Cortex of kidney (tissue), 1 donor: ENCODE measurements at places on chromosomes 2 and 18.

DNA sequence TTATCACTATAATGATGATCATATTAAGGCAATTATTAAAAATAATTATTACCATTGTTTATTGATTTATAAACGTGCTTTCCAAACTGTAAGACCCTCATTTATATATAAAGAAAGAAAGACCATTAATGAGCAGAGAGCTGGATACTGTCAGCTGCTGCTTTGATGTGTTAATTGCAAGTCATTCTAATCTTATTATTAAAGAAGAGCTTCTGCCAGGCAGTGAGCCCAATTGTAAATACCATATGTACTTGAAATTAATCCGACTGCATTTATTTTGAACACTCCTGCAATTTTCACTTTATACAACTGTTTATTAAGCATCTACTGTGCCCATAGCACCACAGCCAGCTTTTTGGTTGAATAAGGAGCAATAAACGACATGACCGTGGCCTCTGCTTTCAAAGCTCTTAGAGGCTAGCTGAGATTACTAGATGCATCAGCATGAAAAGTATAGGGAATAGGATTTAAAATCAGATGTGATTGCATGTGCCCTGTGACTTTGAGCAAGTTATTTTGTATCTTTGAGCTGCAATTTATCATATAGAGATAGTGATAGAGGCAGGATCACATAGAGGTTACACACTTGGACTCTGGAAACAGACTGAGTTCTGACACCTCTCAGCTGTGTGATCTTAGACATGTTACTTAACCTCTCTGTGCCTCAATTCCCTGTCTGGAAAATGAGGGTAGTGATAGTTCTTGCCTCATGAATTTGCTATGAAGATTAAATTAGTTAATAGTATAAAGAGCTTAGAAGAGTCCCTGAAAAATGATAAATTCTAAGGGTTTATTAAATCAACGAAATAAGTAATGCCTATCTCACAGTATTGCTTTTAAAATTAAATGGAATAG is 83.4 kb downstream of the MYCN start:
- DNase-seq = no peak

GRCh38 chr2:17877811-17878280 is 621 bp upstream of the KCNS3 start:
- no peak for DNase-seq

DNA sequence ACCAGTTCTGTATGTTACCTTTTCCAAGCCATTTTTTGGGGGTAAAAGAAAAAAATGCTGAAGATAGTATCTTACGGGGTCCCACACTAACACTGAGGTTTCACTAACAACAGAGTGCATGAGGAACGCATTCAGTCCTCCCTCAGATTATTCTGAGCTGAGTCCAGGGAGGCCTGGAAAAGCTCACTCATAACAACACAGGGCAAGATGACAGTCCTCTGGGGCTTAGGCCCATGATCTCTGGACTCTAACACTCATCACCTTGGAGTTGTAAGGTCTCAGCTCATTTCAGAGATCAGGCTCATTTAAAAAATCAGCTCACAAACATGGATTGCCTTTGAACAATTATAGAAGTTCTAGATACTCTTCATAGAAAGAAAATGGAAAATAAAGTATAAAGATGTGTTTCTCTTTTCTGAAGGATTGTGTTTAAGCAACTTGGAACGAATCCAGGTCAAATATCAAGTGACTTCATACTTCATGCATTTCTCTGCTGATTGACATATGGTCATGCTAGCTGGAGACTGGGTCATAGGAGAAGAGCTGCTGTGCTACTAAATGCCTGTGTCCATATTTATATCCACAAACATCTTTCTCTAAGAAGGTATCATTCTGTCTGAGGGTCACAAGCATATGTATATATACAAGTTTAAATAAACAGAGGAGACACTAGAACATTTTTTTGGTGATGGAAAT is 265.8 kb downstream of the ALK start:
- DNase-seq = no peak

GRCh38 chr2:84556190-84556589 is 39.9 kb downstream of the DNAH6 start:
- DNase-seq = no peak

GRCh38 chr2:30732376-30732775 is 74.9 kb downstream of the CAPN13 start:
- no peak for DNase-seq

DNA sequence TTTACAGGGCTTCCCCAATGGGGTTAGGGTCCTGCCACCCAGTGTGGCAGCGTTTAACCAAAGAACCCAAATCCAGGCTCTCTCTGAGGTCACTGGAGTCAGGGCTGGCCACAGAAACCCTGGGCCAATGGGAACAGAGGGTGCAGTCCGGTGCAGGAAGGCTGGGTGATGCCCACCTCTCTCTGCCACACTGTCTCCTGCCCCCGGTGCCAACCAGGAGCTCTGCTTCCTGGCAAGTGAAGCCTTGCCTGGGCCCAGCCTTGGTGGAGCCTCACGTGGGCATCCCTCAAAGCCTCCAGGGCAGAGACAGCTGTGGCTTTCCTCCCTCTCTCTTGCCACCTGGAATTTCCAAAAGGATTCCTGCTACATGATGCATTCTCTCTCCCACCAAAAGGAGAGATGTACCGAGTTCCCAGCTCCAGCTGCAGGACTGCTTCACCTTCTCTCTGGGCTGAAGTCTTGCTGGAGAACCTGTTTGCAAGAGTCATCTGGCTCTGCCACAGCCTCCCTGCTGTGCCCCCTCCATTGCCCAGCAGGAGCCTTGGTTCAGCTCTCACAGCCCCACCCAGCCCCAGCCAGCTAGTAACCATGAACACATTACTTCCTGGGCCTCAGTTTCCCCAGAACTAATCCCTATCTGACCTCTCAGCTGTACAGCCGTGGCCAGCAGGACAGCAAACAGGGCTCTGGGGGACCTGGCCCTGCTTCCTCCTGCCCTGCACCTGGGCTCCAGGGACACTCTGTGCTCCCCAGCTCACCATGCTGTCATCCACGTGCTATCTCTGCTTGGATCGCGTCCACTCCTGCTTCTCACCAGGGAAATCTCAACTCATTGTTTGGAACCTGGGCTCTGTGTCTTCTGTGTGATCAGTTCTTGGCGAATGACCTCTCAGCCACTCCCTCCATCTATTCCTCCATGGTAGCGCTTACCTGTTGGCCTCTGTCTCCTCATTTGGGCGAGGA is 43.4 kb downstream of the KCNF1 start:
- DNase-seq = no peak

- DNase-seq = no peak
Measured at GRCh38 chr2:4336864-4337263, 633.5 kb downstream of the DCDC2C start.

- no peak for DNase-seq
Measured at GRCh38 chr2:33358878-33359277, 117.6 kb upstream of the RASGRP3 start.

DNA sequence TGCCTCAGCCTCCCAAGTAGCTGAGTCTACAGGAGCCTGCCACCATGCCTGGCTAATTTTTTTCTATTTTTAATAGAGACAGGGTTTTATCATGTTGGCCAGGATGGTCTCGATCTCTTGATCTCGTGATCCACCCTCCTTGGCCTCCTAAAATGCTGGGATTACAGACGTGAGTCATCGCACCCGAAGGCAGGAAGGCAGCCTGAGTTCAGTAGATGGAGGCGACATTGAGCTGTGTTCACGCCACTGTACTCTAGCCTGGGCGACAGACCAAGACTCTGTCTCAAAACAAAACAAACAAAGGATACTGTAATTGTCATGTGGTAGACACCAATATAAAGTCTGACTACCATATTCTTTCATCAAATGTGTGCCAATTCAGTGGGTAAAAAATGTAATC is 500.9 kb upstream of the DSEL start:
- no peak for DNase-seq

DNA sequence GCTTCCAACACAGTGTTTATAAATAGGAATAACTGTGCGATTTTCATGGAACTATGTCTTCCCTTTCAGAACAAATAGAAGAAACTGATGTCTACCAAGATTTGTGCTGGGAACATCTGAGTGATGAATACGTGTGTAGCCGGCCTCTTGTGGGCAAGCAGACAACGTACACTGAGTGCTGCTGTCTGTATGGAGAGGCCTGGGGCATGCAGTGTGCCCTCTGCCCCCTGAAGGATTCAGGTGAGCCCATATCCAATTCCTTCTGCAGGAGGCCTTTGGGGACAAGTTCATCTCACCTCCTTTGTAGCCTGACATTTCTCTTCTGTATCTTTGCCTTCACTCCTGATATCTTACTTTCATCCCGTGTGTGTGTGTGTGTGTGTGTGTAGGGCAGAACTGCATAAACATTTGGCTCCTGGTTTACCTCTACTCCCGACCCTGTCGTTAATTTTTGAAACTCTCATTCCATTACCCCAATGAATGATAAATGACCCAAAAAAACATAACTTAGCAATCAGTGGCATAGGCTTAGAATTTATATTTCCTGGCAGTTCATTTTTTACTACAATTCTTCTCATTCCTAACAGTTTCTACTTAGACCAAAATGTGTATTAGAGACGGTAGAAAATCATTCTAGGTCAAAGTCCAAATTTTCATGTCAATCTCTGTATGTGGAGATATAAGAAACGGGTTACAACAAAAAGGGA is 111.0 kb upstream of the RASGRP3 start:
- no peak for DNase-seq

DNA sequence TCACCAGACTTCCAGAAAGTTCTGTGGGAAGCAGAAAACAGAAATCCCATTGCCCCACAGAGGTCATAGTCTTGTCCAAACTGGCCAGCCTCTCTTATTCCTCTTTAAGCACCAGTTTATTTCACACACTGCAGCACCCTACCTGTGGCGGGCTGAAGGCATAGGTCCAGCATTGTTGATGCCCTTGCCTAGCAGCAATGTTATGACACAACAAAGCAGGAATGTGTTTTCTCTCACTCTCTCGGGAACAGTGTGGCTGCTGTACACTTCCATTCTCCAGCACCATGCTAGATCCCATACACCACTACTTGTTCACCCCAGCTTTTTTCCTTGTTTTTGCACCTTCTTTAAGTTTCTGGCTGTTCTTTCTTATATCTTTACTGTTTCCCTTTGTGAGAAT is 181.6 kb downstream of the DNAH6 start:
- DNase-seq = no peak

GRCh38 chr2:74618410-74619083 is 29.6 kb downstream of the M1AP start:
- DNase-seq = no peak

DNA sequence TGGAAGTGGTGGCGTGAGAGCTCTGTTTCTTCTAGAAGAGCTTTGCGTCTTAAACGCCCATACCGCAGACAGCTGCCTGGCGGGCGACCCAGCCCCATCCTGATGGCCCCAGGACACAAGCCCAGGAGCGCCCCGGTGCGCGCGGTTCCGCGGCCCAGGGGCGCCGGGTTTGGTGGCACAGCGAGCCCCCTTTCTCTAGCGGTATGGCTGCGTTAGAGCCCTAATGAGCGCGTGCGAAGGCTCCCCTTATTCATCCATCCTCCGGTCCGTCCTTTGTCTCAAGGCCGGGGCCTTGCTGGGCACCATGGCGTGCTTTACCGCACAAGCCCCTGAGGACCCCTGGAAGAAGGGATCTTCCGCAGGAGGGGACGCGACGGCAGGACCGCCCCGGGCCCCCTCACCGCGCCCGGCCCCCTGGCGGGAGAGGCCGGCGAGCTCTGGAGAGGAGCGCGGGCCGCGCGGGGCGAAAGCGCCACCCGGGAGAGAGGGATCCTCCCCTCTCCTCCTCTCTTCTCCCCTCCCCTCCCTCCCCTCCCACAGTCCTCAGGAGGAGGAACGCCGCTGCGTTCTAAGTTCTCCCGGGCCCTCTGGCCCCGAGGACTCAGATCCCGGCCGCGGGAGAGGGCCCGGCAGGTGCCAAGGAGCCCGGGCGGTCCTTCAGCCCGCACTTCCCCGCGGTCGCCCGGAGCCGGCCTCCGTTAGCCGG is 626 bp upstream of the SLC1A4 start:
- no peak for DNase-seq
